T-helper 2 cell (primary cell): ENCODE measurements at places on chromosomes 1 and 21.
A peak's percentile ranks its signal among the peaks of the same experiment; 100 is the strongest.

DNA sequence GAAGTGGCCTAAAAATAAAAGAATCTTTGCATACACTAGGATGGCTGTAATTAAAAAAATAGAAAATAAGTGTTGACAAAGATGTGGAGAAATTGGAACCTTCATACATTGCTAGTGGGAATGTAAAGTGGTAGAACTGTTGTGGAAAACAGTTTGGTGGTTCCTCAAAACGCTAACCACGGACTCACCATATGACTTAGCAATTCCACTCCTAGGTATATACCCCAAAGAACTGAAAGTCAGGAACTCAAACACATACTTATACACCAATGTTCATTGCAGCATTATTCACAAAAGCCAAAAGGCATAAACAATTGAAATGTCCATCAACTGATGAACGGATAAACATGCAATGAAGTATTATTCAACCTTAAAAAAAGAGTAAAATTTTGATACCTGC, 10.8 kb upstream of the HMGCL start:
- no peak for DNase-seq

- peak; percentile 42 for DNase-seq
Measured at GRCh38 chr1:247331525-247332214, at the start of gene ZNF496. ZNF496 (minus strand) TSS chr1:247331867; CDS start chr1:247329578, 2,289 bp downstream.

DNA sequence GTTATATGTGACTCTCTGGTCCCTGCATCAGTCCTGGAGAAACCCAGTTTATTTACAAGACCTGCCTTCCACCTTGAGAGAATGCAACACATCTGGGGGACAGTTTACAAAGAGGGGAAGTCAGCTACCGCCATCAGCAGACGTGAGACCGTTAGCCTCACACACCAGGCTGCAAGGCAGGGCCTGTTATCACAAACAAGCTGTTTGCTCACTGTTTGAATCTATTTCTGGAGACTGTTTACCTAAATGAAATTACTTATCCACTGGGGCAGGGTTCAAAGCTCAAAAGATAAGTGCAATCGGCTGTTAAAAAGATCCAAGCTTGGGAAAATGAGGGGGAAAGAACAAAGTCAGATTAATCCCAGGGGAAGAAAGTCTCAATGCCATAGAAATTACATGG, 134.4 kb downstream of the ZNF281 start:
- no peak for DNase-seq

GRCh38 chr21:23936224-23936623, 1671.1 kb downstream of the MRPL39 start:
- no peak for DNase-seq
